Left colon (tissue), 2 donors: ENCODE measurements at places on chromosomes 7 and 10. TPM values are rescaled to one million over a fixed set of nuclear protein-coding genes. Genes with fewer than 3 reads are reported as not detected.

GRCh38 chr10:132713421-132714095 is 72.4 kb downstream of the NKX6-2 start:
- no peak for DNase-seq

UBE2D1 gene
- 22.2 TPM for total RNA-seq

DNA sequence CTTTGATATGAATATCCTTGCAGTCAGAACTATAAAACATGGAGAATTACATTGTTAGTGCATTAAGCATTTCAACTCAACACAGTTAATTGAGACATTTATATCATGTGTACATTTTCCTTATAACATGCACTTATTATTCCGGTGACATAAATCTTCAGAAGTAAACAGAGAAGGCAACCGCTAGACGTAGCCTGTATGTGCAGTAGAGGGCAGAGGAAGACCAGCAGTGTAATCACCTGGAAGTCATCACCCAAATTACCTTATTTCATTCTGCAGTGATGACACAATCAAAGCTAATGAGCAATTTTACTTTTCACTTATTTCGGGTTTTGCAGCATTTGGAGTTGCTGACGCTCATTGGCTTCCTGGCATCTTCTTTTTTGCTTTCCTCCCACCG is 394.6 kb downstream of the SDK1 start:
- no peak for DNase-seq

GRCh38 chr7:2353113-2353935 is 1.3 kb upstream of the EIF3B start:
- no peak for DNase-seq

GET4 gene
- total RNA-seq, result 45.1 TPM

MKRN1 gene
- 192 TPM for total RNA-seq

- no peak for DNase-seq
These were observed 803.1 kb downstream of the PCDH15 start for GRCh38 chr10:53997953-53998352.

- DNase-seq, result no peak
These were observed 1249.6 kb downstream of the TYW1 start for GRCh38 chr7:68246189-68246633.

- peak; percentile 61 for DNase-seq
These were observed 2.4 kb downstream of the SFMBT2 start for GRCh38 chr10:7408291-7409044.

DNA sequence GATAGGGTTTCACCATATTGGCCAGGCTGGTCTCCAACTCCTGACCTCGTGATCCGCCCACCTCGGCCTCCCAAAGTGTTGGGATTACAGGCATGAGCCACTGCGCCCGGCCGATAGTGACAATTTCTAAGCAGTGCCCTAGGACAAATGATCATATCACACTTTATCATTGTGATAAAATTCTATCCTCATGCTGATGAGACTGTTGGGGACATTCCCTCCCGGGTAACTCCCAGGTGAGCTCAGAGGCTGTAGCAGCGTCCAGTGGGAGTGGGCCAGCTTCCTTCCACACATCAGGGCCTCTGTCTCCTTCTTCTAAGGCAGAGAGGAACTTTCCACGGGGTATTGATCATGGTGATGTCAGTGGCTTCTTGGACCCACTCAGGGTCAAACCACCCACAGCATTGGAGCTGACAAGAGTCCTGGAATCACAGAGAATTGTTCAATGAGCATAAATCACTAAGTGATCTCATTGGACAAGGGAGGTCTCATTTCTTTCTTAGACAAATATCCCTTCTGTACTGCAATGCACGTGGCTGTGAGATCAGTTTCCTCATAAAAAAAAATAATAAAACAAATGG is 256.1 kb downstream of the KLF6 start:
- no peak for DNase-seq

- DNase-seq, result no peak
These were observed 165.8 kb downstream of the CFTR start for GRCh38 chr7:117645481-117646165.

TMEM236 gene
- total RNA-seq, result 53.0 TPM

DNA sequence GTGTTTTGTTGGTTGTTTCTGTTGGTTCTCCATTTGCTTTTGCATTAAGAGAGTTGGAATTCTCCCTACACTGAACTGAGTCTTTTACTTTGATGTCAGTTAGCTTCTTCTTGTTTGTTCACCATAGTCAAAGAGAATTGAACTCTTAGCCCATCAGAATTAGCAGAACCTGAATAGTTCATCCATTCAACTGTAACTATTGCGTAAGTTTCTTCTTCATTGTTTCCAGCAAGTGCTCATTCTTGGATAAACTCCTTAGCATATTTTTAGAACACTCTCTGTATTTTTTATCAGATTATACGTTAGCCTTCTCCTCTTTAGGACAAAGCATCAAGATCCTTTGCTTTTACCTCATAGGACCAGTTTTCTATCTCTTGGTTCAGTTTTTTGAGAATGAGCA is 128.4 kb upstream of the RAB11FIP2 start:
- DNase-seq, result no peak

DNA sequence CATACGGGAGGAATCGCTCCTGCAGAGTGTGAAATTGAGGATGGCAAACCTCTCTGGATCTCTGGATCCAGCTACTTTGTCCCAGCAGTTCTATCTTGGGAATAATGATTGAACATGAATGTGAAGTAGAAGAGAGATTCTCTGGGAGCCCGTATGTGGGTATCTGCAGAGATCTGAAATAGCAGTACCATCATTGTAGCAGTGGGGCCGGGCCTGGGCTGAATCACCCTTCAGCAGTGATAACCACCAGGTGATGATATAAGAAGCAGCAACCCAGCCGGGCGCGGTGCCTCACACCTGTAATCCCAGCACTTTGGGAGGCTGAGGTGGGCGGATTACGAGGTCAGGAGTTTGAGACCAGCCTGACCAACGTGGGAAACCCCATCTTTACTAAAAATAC is 51.9 kb downstream of the SKIDA1 start:
- no peak for DNase-seq

- DNase-seq, result no peak
These were observed 98.3 kb upstream of the NPVF start for GRCh38 chr7:25326501-25327156.

- DNase-seq, result no peak
These were observed 96.9 kb upstream of the NEBL start for GRCh38 chr10:20993830-20994527.

DNA sequence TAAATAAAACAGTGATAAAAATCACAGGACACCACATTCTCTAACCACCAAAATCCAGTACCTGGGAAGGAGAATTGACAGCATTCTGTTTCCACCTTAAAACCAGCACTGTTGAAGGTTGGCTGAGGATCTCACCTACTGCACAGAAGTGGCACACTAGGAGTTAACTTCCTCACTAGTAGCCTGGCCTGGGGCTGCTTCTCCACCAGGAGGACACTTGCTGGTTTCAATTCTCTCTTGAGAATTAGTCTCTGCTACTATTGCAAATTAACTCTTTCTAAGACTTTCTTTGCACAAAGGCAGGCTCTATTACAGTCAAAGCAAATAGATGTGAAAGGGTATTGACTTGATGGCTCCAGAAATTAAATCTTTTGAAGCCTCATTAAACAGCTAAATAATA is 2.3 kb upstream of the CTTNBP2 start:
- DNase-seq, result no peak

GRCh38 chr7:85324145-85324799 is 137.4 kb upstream of the SEMA3D start:
- DNase-seq, result no peak

DNA sequence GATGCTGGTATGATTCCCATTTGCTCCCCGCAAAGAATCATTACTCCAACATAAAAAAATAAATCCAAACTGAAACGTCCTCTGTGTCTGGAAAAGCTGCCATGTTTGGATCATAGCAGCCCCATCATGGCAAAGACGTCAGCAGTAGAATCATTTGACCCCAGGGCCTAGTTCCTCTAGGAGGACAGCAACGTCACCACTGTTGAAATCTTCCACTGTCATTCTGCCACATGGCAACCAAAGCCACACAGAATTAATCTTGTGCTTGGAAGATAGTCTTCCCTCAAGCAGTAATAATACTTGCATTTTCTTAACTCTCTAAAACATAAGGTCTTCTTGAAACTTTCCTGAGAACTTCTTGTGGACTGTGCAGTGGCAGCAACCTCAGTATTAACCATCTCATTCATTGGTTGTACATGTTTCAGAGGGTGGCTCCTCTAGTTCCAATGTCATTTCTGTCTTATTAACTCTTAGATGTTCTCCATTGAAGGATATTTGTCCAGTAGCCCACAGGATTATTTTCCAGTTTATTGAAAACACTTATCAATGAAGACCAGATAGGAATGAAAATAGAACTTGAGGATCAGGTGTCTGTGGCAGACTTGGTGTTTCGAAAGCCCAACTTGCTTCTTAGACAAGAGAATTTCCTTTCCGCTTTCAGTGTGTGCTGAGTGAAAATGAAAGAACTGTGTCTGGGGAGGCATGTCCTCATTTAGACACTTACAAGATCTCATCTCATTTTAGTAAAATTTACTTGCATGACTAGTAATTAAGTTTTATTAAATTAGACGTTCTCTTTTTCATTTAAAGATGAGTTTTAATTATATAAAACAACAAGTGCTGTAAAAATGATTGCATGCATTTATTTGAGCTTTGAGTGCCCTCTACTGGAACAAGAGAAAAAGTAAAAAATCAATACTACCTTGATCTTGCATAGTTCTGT is 28.9 kb upstream of the INHBA start:
- DNase-seq, result no peak

DNA sequence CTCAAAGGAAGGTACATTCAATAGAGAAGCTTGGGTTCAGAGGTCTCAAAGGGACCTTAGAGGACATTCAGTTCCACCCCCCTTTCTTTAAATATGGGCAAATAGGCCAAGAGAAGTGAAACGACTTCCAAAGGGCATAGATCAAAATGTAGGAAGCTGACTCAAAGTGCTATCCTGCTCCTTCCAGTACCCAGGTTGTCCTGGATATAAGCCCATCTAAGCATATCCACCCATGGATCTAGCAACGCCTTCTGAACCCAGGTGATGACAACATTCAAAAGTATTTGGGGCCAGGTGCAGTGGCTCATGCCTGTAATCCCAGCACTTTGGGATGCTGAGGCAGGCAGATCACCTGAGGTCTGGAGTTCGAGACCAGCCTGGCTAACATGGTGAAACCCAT is 5.3 kb downstream of the ATXN7L1 start:
- no peak for DNase-seq

- peak; percentile 5 for DNase-seq
These were observed 205.7 kb downstream of the EBF3 start for GRCh38 chr10:129758207-129759021.

WNT8B gene
- not detected for total RNA-seq

DNA sequence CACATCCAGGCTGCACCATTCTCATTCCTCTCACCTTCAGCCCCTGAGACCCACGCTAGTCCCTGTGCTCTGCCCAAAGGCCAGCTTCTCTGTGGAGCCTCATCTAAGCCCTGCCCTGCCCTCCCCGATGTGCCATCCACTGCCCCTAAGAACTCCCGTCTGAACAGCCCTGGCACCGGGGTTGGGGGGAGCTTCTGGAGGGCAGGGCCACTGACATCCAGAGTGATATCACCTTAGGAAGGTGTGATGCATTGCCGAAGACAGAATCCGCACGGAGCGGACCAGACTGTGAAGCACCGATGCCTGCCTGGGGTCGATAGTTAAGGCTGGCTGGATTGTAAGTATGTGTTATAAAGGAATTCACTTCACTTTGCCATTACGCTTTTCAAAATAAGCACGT is 511.0 kb downstream of the PTPRN2 start:
- DNase-seq, result no peak

GRCh38 chr10:96706331-96706853 is 13.9 kb downstream of the PIK3AP1 start:
- DNase-seq, result no peak

GRCh38 chr10:11086177-11086840 is 68.6 kb downstream of the CELF2 start:
- no peak for DNase-seq

IGF2BP3 gene
- total RNA-seq, result 0.53 TPM

DNA sequence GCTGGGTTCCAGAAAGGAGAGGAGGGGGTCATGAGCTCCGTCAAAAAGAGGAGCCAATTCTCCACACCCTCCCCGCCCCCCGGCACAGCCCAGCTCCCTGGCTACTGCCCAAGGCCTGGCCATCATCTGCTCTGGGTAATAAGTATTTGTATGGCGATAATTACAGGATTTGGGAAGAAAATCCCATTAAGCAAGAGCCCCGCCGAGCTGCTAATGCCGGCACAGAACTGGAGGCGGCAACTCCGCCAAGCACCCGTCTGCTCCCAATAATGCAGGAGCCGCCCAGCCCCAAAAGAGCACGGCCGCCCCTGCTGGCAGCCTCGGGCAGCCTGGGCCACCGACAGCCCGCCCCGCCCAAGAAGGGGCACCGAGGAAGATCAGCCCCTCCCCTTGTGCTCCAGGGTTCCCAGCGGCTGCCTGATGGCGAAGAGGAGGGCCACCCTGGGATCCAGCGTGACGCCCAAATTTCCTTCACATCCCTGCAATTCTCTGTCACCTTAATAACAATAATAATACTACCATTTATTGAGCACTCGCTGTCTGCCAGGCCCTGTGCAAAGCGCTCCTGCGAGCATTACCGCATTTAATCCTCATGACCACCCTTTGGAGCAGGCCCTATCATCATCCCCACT is 5.9 kb downstream of the SLIT1 start:
- DNase-seq, result no peak

- no peak for DNase-seq
These were observed 43.1 kb upstream of the SEMA3A start for GRCh38 chr7:84237533-84238173.

- DNase-seq, result no peak
These were observed 676.8 kb downstream of the DNAJB9 start for GRCh38 chr7:109246330-109247077.

DNA sequence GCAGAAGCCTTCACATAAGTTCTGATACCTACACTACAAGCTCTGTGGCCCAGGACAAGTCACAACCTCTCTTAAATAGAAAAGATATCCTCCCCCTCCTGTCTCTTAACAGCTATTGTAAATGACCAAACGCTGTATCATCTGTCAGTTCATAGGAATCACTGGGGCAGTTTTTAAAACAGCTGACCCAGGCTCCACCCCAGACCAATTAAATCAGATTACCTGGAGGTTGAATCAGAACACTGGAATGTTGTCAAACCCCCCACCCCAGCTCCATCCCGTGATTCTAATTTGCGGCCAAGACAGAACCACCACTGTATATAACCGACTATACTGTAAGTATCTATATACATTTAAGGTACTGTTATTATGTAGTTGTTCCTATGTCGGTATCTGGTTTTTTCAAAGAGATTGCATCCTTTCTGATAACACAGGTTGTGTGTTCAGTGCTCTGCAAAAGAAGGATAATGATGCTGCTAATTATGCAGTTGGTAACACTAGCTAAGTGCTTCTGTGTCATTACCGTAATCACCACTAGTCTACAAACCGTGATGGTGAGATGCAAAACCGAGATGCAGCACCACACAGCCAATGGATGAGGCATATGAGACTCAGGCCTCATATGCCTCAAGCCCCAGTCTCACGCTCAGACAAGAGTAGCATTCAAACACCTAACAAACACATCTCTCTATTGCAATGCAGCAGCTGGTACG is 47.4 kb downstream of the TNS3 start:
- DNase-seq, result no peak
